T-helper 17 cell (primary cell): ENCODE measurements at places on chromosomes 6 and 20. TPM values are rescaled to one million over a fixed set of nuclear protein-coding genes. Genes with fewer than 3 reads are reported as not detected.

The BMP6 gene
- total RNA-seq = 16.8 TPM

- DNase-seq = no peak
Measured at GRCh38 chr6:54440549-54440948, 132.3 kb downstream of the TINAG start.

DNA sequence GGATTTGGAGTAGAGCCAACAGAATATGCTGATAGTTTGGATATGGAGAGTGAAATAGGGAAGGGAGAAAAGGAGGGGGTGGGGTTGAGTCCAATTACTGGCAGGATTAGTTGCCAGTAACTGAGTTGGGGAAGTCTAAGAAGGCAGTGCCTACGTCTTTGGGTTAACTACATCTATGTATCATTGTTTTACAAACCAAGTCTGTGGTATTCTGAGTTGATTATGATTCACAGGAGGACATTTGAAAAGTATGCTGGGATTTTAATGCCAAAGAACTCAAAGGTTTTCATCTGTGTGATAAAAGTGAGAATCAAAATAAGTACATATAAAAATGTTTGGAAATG, 14.7 kb downstream of the DSE start:
- DNase-seq = no peak

GRCh38 chr6:168960551-168961263, 292.9 kb downstream of the THBS2 start:
- no peak for DNase-seq

DNA sequence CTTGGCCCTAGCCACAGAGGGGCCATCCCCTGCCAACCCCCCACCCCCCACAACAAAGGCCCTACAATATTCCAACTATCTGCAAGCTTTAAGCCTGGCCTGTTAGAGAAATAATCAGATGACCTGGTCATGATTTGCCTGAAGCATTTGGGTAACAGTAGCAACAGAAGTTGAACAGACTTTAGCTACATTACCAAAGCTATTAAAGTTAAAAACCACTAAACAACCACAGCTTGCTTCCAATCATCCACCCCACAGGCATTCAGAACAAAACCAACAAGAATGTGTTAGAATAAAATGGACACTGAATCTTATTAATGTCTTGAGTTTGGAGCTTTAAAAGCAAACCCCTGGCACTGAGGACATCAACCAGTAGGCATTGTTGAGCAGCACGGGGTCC, 250.9 kb downstream of the LRFN2 start:
- no peak for DNase-seq
